Kasumi-1 (cell line): ENCODE measurements at places on chromosomes 12 and 14.

DNA sequence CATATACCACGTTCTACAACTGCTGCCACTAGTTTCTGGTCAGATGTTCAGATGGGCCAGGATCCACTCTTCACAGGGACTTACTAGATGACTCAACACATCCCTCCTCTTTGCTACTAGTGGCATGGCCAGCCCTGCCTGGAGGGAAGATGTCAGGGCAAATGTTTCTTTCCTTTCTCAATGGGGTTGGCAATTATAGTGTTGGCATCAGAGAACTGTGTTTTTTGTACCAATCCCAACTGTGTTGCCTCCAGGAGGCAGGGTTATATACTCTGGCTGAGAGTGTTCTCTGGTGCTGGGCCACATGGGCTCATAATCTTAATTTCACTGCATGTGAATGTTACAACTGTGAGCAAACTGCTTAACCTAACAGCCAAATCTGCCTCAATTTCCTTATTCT lies 69.9 kb upstream of the AVPR1A start:
- DNase-seq: no peak

GRCh38 chr14:32567543-32568384 lies 238.7 kb downstream of the AKAP6 start:
- DNase-seq: no peak

DNA sequence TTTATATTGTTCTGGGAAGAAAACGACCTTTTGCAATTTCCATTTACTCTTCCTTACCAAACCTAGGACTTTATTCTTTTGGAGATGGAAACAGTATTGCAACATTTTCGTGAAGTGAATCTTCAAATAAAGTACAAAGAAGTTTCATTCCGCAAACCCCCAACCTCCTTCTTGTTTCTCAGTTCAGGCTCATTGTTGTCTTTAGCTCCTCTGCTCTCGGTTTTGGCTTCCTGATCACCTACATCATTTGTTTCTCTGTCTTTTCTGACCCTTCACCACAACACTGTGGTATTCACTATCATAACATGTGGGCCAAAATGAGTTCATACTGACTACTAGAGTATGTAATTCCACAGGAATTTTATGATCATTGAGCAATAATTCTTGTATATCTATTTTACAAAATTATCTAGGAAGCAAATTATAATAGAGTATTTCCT lies 266.8 kb downstream of the ADAMTS20 start:
- DNase-seq: no peak

- no peak for DNase-seq
These were observed 293.3 kb downstream of the PPFIA2 start for GRCh38 chr12:81465876-81466275.

- DNase-seq: no peak
These were observed 98.1 kb upstream of the LHX5 start for GRCh38 chr12:113569806-113570205.

GRCh38 chr12:15684896-15685658 lies 104.1 kb downstream of the EPS8 start:
- DNase-seq: no peak

- DNase-seq: no peak
These were observed 152.0 kb downstream of the KTN1 start for GRCh38 chr14:55731881-55732498.

- no peak for DNase-seq
These were observed 101.2 kb downstream of the BTG1 start for GRCh38 chr12:92044435-92044834.

DNA sequence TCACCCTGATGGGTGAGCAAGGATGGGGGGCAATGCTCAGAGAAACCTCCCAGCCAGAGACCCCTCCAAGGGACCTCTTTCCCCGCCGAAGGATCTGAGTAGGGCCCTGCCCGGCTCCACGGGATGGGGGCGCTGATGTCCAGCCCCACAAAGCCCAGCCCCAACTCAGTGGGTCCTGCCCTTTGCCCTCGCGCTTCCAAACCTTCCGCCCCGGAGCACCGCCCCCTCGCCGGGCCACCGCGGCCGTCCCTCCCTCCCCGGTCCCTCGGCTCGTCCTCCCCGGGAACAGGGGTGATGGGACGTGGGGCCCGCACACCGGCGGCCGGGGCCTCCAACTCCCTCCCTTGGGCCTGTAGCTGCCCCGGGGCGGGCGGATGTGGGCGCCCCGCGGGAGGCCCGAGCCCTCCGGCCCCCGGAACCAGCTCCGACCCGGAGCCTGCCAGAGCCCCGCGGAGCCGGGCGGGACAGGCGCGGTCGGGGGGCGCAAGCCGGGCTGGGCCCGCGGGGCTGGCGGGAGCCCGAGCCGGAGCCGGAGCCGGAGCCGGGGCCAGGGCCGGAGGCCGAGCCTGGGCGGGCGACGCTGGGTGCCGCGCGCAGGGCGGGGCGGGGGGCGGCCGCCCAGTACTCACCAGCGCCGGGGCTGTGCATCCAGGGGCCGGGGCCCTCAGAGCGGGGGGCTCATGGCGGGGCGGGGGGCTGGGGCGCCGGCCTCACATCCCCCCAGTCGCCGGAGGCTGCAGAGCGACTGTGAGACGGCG lies 386 bp downstream of the HDAC7 start:
- DNase-seq: no peak

- no peak for DNase-seq
These were observed 105.1 kb upstream of the AMIGO2 start for GRCh38 chr12:47184813-47185212.

DNA sequence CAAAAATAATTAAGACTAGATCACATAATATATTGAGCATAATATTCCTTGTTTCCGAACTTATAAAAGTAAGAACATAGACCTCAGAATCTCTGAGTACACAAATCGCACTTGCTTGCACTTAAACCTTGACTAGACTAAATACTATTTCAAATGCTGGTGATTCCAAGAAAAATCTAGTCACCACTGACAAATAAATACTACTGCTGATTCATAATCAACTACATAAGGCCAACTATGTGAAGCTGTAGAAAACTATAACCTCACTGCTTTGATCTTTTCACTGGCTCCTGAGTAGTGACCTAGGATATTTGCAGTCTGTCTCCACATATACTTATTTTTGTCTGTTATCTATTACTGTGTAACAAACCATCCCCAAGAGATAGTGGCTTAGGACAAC lies 245.4 kb downstream of the DIO2 start:
- DNase-seq: no peak

- DNase-seq: no peak
These were observed 227.5 kb upstream of the LRIG3 start for GRCh38 chr12:59147791-59148190.

- DNase-seq: no peak
These were observed 193.1 kb downstream of the LRFN5 start for GRCh38 chr14:41799817-41800216.

GRCh38 chr14:67987606-67988005 lies 168.0 kb downstream of the RAD51B start:
- DNase-seq: peak; percentile 58

DNA sequence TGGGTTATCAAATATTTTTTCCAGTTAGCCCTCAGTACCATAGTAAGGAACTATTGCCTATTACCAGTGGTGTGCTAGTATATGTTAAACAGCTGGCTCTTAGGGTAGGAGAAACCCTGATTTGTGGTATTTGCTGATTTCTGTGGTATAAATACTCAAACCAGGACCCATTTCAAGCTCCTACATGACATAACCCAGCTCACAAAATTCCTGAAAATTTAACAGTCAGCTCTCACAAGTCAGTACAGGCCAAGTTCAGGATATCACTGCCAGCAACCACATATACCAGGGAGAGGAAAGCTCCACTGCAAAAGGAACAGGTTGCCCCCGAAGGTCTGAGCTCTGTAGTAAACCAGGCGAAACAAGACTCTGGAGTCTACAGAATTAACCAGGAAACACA lies 315.3 kb downstream of the NOVA1 start:
- no peak for DNase-seq

DNA sequence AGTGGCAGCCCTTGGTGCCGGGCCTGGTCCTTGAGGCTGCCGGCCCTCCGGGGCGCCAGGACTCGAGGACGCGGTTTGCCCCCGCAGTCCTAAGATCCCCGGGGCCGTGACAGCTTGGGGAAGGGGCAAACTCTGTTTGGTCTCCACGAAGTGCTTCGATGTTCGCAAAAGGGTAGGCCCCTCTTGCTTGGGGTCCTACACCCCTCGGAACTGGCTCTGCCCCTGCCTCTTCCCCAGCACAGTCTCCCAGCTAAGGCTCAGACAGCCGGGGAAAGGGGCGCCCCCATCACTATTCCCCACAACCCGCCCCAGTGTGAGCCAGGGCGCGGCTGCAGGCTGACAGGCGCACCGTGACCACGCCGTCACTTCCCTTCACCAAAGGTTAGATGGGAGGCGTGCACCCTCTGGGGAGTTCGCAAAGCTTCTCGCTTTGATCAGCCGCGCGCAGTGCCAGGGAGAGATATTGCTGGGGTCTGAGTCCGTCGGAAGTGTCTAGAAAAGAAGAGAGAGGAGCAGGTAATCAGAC lies 7.2 kb upstream of the OTX2 start:
- no peak for DNase-seq

- no peak for DNase-seq
These were observed 190.9 kb downstream of the ETV6 start for GRCh38 chr12:11840366-11840765.

GRCh38 chr12:69666798-69667197 lies 32.3 kb downstream of the BEST3 start:
- DNase-seq: no peak

DNA sequence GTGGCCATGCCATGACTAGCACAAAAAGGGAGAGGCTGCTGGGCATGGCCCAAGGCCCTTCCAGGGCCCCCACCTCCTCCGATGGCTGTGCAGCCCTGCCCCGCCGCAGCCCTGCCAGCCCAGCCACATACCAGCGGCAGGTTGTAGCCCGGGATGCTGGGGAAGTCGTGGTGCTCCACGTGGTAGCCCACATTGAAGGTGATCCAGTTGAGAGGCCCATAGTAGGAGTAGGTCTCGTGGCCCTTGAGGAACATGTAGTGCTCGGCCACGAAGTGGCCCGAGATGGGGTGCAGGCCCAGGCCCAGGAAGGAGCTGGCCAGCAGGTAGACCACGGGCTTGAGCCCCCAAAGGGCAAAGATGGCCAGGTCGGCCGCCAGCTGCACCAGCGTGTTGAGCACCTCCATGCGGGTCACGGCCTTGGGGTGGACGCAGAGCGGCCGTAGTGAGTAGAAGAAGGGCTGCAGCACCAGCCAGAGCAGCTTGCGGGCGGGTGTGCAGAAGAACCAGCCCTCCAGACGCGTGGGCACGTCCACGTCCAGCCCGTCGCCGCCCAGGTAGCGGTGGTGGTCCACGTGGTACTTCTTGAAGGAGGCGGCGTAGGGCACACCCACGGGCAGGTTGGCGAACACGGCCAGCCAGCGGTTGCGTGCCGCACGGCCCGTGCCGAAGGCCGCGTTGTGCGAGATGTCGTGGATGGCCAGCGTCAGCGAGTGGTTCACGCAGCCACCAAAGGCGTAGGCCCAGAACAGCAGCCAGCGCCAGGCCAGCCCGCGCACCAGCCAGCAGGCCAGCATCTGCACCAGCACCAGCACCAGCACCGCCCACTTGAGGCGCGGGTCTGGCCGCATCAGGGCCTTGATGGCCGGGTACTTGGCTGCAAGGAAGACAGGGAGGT lies 10.4 kb downstream of the DEGS2 start:
- DNase-seq: no peak
